ENCODE measurements at places on chromosomes 3 and 15. TPM values are rescaled to one million over a fixed set of nuclear protein-coding genes. Genes with fewer than 3 reads are reported as not detected.

TM2D3 gene
- polyA plus RNA-seq, result 65.9 TPM

CHRD gene
- 13.2 TPM for polyA plus RNA-seq

SLC22A14 gene
- 0.32 TPM for polyA plus RNA-seq

MUSTN1 gene
- polyA plus RNA-seq, result 1.0 TPM

THPO gene
- 1.9 TPM for polyA plus RNA-seq
